Epithelial cell of esophagus (primary cell): ENCODE measurements at places on chromosomes 4 and X.

DNA sequence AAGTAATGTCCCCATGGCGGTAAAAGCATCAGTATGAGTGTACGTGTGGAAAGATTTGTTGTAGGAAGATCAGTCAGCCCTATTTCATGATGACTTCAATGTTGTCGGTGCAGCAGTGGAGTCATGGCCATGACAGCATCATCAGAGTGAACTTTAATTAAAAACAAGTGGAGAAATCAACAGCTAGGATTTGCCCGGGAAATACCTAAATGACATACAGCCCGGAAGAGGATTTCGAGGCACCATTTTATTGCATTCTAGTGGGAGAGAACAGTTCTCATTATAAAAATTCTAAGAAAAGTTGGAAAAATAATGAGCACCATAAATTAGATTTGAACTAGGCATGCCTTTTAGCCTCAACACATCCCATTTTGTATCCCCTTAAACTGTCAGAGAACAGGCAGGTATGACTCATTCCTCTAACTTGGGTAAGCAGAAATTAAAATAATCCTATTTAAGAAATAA lies 170.1 kb downstream of the SHROOM3 start:
- no peak for DNase-seq

- no peak for DNase-seq
These were observed 24.4 kb upstream of the BCORL1 start for GRCh38 chrX:129958083-129958465.

- peak; percentile 83 for DNase-seq
These were observed 14.8 kb downstream of the SOWAHB start for GRCh38 chr4:76883147-76883546.

DNA sequence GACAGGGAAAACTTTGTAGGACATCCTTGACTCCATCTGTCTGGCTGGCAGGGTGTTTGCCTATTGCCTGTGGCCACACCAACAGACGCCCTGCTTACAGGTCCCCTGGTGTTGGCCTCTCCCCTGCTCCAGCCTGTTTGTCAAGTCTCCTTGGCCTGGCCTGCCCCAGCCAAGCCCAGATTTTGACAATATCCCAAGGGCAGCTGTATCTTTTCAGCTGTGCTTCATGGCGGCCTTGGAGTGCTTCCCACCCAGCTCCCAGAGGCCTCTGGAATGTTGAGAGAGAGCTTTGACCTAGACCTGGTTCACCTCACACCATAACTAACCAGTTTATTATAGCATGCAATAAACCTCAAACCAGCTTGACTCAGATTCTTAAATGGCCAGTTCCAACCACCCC lies 204.0 kb upstream of the NHS start:
- DNase-seq = no peak

DNA sequence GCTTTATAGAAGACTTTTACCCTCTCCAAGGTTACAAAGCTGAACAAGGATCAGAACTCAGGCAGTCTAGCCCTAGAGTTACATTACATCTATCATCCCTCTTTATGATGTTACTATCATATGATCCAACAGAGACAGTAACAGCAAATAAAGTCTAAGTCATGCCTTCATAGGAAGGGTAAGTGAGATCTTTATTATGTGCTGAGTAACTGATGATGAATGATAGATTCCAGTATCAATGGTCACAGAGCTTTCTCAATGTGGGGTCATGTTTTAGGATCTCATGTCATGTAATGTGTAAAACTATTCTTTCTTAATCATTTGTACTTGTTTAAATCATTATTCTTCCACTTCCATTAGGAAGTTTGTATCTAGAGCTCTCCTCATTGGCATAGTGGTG lies 22.8 kb downstream of the ELOVL6 start:
- DNase-seq = peak; percentile 52

- no peak for DNase-seq
These were observed 405.3 kb downstream of the PCDH7 start for GRCh38 chr4:31125496-31125895.

- no peak for DNase-seq
These were observed 113.0 kb downstream of the IQCM start for GRCh38 chr4:149702414-149703293.

GRCh38 chr4:99405433-99406115 lies 29.6 kb downstream of the ADH7 start:
- DNase-seq = peak; percentile 77

DNA sequence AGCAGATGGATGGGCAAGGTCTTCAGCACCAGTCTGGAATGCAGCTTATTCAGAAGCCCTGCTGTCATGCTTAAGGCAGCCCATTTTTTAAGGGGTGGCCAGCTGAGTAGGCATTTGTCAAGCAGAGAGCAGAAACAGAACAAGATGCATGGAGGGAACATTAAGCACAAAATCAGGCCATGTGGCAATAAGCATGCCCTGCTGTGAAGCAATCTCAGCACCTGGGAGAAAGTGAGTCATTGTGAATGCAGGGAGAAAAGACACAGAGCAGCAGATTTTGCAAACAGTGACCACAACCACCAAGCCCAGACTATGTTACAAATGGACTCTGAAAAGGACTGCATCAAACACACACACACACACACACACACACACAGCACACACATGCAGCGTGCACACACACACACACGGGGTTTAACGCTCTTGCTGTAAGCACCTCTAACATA lies 94.1 kb upstream of the GALNT7 start:
- peak; percentile 96 for DNase-seq
